RPMI8226 (cell line): ENCODE measurements at places on chromosomes 7 and 10.
A peak's percentile ranks its signal among the peaks of the same experiment; 100 is the strongest.

DNA sequence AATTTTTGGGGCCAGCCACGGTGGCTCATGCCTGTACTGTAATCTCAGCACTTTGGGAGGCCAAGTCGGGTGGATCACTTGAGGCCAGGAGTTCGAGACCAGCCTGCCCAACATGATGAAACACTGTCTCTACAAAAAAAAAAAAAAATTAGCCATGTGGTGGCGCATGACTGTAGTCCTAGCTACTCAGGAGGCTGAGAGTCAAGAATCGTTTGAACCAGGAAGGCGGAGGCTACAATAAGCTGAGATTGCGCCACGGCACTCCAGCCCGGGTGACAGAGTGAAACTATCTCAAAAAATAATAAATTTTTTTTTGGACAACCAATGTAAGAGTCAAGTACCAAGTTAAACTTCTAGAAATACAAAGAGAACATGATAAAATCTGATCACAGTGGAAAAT lies 164.6 kb downstream of the AVL9 start:
- no peak for DNase-seq

DNA sequence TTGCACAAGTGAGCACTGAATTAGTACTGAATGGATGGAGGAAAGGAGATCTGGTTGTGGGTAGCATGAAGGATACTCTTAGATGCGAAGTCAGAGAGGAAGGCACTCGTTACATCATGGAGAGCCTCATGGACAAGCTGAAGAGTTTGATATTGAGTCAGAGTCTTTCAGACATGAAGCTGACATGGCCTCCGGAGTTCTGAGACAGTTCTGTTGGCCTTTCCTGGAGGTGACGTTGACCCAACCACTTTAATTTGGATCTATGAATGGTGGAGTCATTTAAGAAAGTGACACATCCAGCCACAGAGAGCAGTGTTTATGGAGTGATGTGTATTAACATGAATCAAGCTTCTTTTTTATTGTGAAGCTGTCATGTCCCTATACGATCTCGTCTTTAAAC lies 286.3 kb upstream of the CDC14C start:
- DNase-seq = no peak

DNA sequence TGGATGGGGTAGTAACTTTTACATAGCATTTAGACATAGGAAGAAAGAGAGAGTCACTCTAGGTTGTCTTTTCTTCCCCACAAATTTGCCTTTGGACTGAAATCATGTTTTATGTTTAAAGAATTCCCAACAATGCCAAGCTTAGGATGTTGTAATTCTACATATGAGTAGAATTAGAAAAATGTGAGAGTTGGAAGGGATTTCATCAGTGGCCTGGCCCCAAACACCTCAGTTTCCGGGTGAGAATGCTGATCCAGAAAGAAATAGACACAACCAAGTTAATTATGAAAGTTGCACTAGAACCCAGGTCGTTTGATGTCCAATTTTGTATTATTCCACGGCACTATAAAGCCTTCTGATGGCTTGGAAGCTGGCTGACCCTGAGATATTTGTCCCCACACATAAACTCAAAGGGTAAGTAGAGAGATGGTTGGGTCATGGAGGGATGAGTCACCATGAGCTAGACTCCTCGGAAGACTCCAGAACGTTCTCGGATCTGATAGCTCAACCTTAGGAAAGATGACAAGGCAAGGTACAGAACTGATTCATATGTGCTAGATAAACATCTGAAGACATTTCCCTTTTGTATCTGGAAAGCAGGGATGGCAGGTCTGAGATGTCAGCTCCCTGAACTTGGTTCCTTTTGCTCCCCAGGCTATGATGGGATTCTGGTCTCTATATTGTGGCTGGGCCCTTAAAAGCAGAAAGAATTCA lies 48.8 kb upstream of the SLC35B4 start:
- DNase-seq = no peak

GRCh38 chr10:60732807-60733516 lies 45.3 kb upstream of the CDK1 start:
- DNase-seq = peak; percentile 4

DNA sequence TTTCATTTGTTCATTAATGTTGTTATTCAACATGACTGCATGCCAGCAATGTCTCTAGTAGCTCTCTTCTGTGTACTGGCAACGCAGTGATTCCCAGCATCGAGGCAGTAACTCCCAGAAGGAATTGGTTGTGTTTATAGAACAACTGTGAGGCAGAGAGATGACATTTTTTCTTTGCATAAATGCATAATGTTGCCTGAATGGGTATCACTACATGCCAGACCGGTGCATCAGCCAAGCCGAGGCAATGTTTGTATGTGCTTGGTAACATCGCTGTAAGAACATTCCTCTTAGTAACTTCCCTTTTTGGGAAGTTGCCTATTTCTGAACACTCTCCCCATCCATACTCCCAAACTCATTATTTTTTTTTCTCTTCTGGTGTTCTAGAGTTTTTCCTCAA lies 182.9 kb downstream of the HTR7 start:
- DNase-seq = no peak

DNA sequence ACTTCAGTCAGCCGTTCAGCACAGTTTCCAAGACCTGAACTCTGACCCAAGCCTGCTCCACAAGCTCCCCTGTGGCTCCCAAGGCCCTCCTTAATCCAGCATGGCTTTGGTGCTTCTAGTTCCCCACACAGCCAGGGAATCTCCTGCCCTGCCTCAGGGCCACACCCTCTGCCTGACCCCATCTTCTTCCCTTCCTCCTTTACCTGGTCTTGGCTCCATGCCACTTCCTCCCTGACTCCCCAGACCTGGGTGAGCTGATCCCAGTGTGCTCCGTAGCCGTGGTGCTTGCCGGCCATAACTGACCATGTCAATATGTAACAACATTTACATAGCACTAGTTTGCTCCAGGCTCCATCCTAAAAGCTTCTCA lies 20.0 kb downstream of the TMEM273 start:
- no peak for DNase-seq

- DNase-seq = no peak
These were observed 113.5 kb downstream of the HTR5A start for GRCh38 chr7:155183655-155184054.

DNA sequence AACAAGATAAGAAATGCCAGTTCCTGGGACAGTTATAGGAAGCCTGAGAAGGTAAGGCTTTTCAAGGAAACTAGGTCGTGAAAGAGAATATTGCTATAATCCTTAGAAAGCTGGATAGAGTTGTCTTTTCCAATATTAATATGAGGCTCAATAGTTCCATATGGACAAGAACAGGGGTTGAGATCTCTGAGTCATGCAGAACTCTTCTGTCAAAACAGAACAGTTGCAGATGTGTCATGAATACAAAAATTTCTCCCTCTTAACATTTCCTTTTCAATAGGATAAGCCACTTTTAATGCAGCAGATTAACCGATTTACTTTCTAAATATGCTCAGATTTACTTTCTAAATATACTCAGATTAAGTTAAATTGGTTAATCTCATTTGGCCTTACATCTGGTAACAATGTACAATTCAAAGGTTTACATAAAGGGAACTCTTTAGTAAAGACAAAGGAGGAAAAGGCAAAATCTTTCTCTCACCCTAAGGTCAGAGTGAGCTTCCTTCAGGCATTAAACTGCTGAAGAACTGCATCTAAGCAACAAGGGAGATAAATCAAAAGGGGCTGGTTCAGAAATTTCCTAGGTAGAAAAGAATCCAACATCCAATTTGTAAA lies 104.7 kb upstream of the PCDH15 start:
- no peak for DNase-seq

DNA sequence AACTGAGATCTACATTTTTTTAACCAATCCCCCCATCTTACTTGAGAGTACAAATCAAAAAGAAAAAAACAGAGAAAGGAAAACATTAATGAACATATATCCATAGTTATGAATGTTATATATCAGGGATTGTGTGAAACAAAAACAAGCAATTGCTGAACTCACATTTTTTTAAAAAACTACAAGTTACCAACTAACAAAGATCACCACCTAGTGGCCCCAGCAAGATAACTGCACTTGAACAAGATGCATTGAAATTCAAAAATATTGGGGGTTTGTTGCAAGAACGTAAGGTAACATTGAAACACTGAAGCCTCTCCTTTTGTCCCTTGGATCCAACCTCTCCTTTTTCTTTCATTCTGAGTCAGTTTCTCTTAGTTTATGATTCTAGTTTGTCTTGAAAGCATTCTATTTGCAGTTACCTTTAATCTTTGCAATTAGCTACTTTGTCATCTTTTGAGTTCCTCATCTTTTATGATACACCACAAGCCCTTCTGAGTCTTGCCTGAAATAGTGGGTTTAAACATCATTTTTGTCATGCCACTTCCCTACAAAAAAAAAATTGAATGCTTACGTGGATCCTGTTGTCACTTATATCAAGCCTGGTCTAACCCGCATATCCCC lies 87.3 kb upstream of the TES start:
- peak; percentile 40 for DNase-seq

DNA sequence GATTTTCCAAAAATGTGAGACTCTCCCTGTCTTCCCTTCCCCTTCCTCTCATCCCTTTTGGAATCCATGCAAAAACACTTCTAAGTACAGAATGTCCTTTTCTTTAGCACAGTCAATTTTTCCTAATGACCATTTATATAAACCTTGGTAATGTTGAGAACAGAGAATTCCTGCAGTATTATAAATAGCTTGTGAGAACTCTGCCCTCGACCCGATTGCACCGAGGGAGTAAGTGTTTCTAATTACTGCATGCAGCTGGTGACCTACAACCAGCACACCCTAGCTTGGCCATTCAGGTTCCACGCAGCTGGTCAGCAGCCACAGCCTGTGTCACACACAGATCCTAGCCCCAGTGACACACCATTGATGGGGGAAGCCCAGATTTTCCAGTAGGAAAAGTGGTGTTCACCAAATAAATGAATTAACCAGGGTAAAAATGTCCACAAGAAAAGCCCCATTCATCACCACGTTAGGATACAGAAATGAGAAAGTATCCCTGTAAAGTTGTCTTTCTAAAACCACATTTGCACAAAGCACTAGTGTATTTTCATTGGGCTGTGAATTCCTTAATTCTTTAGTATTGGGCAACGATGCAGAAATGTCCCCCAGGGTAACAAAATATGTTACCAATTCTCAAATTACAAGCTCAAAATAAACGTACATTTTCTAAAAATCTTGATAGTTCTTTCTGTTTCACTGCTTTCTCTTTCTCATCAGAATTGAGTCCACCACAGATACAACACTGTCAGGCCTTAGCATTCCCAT lies 499.0 kb upstream of the KLF6 start:
- DNase-seq = no peak
